ENCODE measurements at places on chromosomes 7 and 10. TPM values are rescaled to one million over a fixed set of nuclear protein-coding genes. Genes with fewer than 3 reads are reported as not detected.

DNAJB6 gene
- 110 TPM for total RNA-seq

ZFYVE27 gene
- total RNA-seq: 25.7 TPM

PNLIPRP2 gene
- not detected for total RNA-seq

CYP3A7 gene
- not detected for total RNA-seq

GPR37 gene
- 1.9 TPM for total RNA-seq

PTPRZ1 gene
- 9.8 TPM for total RNA-seq

TMEM26 gene
- not detected for total RNA-seq

LIPF gene
- total RNA-seq: not detected

DNA sequence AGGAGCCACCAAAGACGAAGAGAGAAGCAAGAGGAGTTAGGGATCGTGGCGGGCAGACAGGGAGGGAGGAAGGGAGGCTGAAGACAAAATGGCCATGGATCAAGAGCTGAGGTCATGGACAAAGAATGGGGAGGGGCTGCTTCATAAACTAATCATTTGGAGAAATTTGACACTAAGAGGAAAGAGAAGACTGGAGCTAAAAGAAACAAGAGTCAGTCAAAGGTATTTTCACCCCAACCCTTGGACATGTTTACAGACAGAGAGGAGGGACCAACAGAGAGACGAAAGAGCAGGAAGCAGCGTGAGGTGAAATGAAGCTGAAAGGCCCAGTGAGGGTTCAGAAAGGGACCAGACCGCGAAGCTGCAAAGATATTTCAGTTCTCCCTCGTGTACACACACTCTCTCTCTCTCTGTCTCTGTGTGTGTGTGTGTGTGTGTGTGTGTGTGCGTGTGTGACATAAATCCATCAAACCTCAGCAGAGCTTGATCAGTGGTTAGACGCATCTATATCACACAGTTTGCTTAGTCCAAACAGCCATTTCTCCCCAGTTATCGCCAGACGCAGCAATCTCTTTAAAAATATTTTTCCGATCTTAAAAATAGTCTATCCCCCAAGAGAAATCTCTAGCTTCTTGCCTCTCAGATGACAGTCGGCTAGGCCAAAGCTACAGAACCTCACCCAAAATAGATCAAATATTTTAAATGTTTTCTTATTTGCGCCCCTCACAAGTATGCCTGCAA is 12.5 kb upstream of the CALD1 start:
- peaks cover 12% of the 10 kb centered on the region for H3K4me1 ChIP-seq
- no peak overlapping the region for H3K27ac ChIP-seq
- H3K36me3 ChIP-seq: no peaks in the 10 kb centered on the region
- DNase-seq: no peak
- no peaks in the 10 kb centered on the region for H3K27me3 ChIP-seq

DNA sequence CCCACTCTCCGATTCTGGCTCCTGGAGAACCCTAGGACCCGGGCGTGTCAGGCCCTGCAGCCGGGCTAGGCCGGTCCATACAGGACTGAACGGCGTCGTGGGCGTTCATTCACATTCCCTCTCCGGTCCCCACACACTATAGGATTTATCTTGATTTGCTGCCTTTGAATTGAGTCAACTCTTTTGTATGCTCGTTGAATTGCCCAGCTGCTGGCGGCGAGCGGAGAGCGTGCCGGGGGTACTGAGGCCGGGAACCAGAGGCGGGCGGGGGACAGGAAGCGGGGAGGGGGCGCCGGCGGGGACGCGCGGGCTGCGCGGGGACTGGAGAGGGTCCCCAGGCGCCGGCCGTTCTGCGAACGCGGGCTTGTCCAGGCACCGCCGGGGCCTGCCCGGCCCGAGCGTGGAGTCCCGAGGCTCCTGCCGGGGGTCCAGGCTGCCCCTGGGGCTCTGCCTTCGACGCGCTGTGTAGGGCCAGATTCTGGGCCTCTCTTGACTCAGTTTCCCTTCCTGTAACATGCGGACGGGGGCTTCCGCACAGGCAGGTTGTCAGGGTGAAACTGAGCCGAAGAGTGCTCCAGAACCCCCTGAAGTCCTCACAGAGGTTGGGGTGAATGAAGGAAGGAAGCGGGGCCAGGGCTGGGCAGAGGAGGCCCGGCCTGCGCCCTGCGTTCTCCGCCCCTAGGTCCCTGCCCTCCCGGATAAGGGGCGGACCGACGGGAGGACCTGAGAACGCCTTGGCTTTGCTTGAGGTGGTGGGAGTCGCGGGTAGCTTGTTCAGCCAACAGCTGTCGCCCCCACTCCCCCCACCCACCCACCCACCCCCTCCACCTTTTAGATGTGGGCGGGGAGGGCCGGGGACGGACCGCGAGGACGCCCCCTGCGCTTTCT is 769 bp upstream of the ELFN1 start:
- DNase-seq: no peak
- H3K4me3 ChIP-seq: no peak overlapping the region
- no peaks in the 10 kb centered on the region for H3K4me1 ChIP-seq
- H3K27me3 ChIP-seq: peaks cover 24% of the 10 kb centered on the region
- H3K27ac ChIP-seq: no peak overlapping the region

DNA sequence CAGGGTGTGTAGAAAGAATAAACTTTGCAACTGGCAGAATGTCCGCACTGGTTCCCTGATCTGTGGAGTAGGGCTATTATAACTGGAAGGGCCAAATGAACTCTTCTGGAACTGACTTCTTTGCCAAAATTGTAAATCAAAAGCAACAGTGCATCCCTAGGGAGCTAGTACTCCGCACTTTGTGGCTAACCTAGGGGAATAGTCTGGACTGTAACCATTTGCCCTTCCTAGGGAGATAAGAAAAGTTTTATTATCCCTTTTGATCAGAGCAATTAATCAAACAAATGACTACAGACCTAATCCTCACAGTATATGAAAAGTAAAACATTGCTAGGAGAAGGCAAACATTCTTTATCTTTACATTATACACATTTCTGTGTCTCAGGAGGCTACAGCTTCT is 45.5 kb upstream of the STEAP1B start:
- H3K4me1 ChIP-seq: no peaks in the 10 kb centered on the region
- no peak overlapping the region for H3K27ac ChIP-seq
- H3K36me3 ChIP-seq: no peaks in the 10 kb centered on the region
- H3K27me3 ChIP-seq: peaks cover 58% of the 10 kb centered on the region
- H3K4me3 ChIP-seq: no peak overlapping the region
- no peak for DNase-seq

GRCh38 chr7:14691034-14691433 is 211.5 kb downstream of the DGKB start:
- H3K36me3 ChIP-seq: no peaks in the 10 kb centered on the region
- no peak for DNase-seq
- H3K4me1 ChIP-seq: no peaks in the 10 kb centered on the region
- no peak overlapping the region for H3K4me3 ChIP-seq

DNA sequence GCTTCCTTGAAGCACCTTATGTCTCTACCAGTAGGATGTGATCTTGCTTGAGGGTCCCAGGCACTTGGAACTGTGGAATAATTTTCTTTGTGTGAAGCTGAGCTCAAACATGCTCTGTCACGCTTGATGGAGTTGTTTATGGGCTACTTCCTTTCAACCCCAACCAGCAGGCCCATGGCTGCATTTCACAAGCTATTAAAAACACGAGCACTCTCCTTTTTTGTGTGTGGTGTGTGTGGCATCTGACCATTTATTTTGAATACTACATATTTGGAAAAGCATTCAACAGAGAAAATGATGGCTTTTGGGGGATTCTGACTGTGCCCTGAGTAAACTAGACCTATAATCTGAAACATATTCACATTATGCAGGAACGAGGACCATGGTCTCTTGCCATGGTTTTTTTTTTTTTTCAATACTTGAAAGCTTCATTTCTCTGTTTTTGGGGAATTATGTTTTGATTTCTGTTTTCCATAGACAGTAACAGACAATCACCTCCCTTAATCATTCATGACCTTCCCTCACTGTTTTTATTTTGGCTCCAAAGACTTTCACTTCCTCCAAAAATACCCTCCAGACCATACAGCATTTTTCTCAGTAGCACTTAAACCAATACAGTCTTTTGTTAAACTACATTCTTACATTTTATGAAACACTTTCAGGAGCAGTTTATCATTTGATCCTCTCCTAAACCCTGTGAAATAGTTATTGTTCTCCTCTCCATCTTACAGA is 233.6 kb upstream of the BMPER start:
- no peaks in the 10 kb centered on the region for H3K27me3 ChIP-seq
- no peak overlapping the region for H3K27ac ChIP-seq
- no peak overlapping the region for H3K4me3 ChIP-seq
- no peak for DNase-seq

DNA sequence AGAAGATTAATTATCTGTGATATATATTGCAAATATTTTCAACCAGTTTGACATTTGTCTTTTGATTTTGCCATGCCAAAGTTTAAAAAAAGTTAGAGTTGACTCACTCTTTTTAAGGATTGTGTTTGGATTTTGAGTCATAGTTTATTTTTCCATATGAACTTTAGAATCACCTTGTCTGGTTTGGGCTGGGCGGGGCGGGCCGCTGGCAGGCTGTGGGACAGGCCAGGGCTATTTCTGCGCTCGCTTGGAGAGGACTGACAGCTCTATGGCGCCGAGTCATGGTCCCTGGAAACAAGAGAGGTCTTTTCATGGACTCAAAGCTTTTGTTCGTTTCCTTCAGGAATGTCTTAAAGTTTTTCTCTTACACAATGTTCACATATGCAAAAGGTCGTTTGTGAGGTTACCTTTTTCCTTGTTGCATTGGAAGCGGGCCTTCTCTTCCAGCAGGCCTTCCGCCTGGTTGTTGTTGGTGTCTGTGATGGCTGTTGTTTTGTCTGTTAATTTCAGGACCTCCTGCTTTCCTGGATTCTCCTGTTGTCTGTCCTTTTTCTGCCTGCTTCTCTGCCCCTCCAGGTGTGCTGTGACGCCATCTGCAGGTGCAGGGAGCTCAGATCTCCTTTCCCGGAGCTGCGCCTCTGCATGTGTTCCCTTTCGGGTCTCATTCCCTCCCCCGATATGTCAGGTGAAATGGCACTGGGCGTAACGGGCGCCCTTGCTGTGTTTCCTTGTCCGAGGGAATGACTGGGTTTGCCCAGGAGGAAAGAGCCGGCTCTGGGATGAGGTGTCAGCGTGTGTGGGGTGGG is 53.8 kb downstream of the INPP5A start:
- H3K4me3 ChIP-seq: no peak overlapping the region
- H3K36me3 ChIP-seq: no peaks in the 10 kb centered on the region
- no peak overlapping the region for H3K27ac ChIP-seq
- peaks cover 28% of the 10 kb centered on the region for H3K4me1 ChIP-seq
- DNase-seq: peak; percentile 78

DNA sequence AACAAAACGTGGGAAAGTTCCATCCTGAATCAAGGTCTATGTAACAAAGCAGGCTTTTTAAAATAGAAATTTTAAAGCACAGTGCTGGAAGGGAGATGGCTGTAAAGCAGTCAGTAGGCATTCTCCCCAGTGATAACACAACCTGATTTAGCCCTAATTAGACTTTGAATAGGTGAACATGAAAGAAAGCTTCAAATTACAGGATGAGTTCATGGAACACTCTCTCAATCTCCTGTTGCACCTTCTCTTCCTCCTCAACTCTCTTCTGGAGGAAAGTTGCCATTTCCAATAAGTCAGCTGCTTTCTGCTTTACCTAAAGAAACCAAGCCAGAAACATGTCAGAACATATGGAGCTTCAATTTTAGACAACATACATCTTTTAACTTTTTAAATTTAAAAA is 20.1 kb downstream of the SFR1 start:
- H3K27ac ChIP-seq: no peak overlapping the region
- DNase-seq: no peak
- H3K4me1 ChIP-seq: no peaks in the 10 kb centered on the region
- no peaks in the 10 kb centered on the region for H3K36me3 ChIP-seq
- peaks cover 32% of the 10 kb centered on the region for H3K27me3 ChIP-seq

Data from MCF 10A (cell line).